ENCODE measurements at places on chromosomes 1 and 21.
A peak's percentile ranks its signal among the peaks of the same experiment; 100 is the strongest.

- no peak for DNase-seq
Measured at GRCh38 chr1:229509576-229509975, 1.4 kb upstream of the NUP133 start.

GRCh38 chr1:165898837-165899236, 71.4 kb downstream of the UCK2 start:
- peak; percentile 52 for DNase-seq

DNA sequence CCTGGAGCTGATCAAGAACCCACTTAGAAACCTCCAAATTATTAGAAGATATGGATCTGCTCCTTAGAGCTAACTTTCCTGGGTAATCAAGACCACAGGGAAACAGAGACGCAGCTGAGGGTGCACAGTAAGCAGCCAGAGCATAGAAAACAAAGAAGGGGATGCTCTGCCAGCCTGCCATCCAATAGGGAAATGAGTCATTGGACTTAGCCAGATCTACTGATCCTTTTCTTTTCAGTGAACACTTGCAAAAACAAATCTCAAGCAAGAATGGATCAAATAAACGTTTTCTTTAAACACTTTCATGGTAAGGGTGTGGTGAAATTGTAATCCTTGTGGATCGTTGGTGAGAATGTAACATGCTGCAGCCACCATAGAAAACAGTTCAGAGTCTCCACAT, 474.0 kb downstream of the LTN1 start:
- DNase-seq = no peak

GRCh38 chr1:53594391-53595180, 135.4 kb downstream of the DMRTB1 start:
- no peak for DNase-seq

GRCh38 chr1:15330028-15330427, 79.7 kb upstream of the EFHD2 start:
- DNase-seq = no peak

DNA sequence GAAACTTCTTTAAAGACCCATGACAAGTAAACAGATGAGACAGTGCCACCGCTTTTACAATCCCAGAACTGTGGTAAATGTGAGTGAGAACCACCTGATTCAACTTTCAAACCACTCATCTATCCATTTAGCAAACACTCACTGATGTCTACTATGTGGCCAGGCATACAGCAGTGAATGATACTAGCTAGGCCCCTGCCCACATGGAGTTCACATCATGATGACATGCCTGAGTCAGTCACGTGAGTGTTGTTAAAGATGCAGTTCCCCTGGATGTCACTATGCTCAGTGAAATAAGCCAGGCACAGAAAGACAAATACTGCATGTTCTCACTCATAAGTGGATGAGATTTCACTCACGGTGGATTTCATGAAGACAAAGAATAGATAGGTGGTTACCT, 28.4 kb downstream of the STX6 start:
- no peak for DNase-seq

All from skin of body (tissue), 3 donors.